ENCODE measurements at places on chromosomes 1 and 21.

DNA sequence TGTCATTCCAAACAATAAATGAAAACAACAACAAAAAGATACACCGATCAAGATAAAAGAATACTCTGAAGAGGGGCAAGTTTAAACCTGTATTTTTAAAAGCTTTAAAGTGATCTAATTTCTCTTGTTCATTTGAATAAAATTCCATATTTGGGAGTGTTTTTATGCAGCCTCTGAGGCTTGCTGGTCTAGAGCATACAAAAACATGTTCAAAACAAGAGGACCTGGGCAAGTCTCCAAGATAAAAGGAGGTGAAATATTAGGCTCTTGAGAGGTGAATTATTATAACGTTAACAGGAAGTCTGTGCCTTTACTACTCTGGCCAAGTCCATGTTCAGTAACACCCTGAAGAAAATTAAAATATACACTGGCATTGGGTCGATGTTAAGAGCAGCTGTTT is 20.1 kb downstream of the URB1 start:
- no peak for DNase-seq

DNA sequence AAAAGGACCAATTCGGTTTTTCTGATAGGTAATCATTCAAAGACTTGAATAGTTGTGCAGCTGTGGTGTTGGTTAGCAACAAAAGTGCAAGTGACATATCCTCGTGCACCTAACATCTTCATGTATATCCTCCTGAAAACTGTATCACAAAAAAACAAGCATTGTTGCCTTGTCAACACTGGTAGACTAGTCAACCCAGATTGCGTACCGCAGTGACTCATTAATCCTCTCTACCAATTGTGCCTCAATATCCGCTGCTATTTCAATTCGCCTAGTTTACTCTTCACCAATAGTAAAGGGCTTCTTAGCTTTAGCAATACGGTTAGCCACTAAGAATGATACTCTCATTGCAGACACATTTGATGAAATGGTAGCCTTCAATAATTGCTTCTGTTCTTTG is 3.5 kb downstream of the HHAT start:
- no peak for DNase-seq

- DNase-seq = no peak
Measured at GRCh38 chr1:213622365-213623063, 365.3 kb upstream of the PROX1 start.

GRCh38 chr1:65308781-65309303 is 501 bp upstream of the DNAJC6 start:
- peak; percentile 71 for DNase-seq

GRCh38 chr1:16076031-16076864 is 2.8 kb upstream of the FAM131C start:
- DNase-seq = no peak
